CD14-positive monocyte (primary cell): ENCODE measurements at places on chromosomes 13 and 19.

- no peak overlapping the region for H3K4me3 ChIP-seq
- peaks cover 15% of the 10 kb centered on the region for H3K36me3 ChIP-seq
- H3K27me3 ChIP-seq: no peaks in the 10 kb centered on the region
Measured at GRCh38 chr19:38662537-38663155, 15.2 kb downstream of the ACTN4 start.

DNA sequence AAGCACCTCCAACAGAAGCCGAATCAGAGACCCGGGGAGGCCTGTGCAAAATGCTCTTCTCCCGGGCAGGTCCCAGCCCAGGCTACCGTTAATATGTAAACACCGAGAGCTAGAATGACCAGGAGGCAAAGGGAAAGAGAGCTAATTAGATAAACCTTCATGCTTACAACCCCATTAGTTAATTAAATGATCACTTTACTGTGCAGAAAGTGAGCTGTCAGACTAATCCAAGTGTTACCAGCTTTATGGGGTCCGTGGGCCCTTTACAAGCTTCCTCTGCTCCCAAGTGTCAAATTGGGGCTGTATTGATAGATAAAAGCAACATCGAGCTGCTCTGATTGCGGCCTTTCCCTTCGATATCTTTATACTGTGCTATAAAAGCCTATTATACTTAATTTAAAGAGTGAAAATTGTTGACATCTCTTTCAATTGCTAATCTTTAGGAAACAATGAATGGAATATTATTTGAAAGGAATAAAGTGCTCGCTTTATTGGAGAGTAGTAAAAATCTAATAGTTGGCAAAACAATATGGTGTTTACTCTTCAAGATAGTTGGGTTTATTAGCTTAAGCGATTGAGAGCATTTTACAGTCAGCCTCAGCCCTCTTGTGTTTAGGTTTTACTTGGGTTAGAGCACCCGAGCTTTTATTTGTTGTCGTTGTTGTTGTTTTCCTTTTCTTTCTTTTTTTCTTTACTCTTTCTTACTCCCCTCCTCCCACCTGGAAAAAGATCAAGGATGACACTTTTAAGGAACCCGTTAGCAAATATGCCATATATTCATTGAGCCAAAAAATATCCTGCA, 189.3 kb upstream of the GPR12 start:
- no peak overlapping the region for H3K4me3 ChIP-seq
- H3K27me3 ChIP-seq: no peaks in the 10 kb centered on the region
- no peak overlapping the region for H3K27ac ChIP-seq
- H3K36me3 ChIP-seq: no peaks in the 10 kb centered on the region
- no peaks in the 10 kb centered on the region for H3K4me1 ChIP-seq

- H3K27me3 ChIP-seq: no peaks in the 10 kb centered on the region
- DNase-seq: no peak
- H3K36me3 ChIP-seq: no peaks in the 10 kb centered on the region
- H3K4me3 ChIP-seq: no peak overlapping the region
Measured at GRCh38 chr13:59700281-59700680, 463.4 kb downstream of the DIAPH3 start.

DNA sequence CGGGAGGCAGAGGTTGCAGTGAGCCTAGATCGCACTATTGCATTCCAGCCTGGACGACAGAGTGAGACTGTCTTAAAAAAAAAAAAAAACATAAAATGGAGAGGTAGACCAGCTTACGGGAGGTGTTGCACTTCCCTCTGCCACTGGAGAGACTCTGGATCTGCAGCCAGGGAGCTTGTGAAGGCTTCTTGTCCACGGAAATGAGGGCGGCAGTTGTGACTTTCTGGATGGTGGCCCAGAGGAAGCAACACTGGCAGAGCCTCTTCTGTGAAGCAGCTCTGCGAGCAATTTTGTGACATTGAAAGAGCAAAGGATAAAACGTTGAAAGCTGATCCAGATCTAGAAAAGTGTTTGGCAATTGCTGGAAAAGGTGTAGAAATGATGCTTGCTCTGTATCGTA, 10.4 kb downstream of the SPINT2 start:
- no peaks in the 10 kb centered on the region for H3K27me3 ChIP-seq
- no peak overlapping the region for H3K27ac ChIP-seq
- no peak overlapping the region for H3K4me3 ChIP-seq
- no peaks in the 10 kb centered on the region for H3K36me3 ChIP-seq
- no peaks in the 10 kb centered on the region for H3K4me1 ChIP-seq

DNA sequence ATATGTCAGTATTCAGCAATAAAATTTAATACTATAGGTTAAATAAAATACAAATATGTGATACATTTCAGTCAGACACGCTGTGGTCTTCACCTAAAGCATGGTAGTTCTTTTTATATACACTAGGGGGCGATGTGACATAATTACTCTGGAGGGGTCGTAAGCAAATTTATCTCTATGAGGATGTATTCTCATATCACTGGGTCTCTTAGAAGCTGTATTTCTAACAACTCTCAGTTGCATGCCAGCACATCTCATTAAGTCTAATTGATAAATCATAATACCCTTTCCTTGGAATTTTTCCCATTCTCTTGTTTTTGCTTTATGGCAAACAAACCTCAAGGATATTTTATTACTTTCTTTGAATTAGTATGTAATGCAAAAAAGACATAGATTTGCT, 3.9 kb upstream of the PCDH17 start:
- H3K36me3 ChIP-seq: no peaks in the 10 kb centered on the region
- H3K27ac ChIP-seq: no peak overlapping the region
- H3K27me3 ChIP-seq: peaks cover 55% of the 10 kb centered on the region
- H3K4me3 ChIP-seq: no peak overlapping the region

- H3K4me3 ChIP-seq: no peak overlapping the region
- H3K36me3 ChIP-seq: no peaks in the 10 kb centered on the region
- peaks cover 18% of the 10 kb centered on the region for H3K4me1 ChIP-seq
- H3K27me3 ChIP-seq: no peaks in the 10 kb centered on the region
- no peak overlapping the region for H3K27ac ChIP-seq
Measured at GRCh38 chr13:75702476-75702875, 66.3 kb downstream of the LMO7 start.

DNA sequence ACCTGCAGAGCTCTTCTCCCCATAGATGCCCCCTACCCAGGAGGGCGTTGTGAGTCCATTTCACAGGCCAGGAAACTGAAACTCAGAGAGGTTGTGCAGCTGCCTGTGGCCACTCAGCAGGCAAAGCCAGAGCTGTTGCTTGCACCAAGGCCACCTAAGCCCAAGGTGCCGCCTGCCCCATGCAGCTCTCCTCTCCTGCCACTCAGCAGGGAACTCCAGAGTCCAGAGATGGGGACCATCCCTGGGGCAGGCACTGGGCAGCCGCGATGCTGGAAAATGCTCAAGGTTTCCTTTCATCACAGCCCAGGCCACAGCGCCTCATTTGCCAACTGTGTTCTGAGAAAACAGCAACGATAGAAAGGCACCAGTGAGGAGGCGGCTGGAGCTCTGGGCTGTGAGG, 41.0 kb upstream of the PEPD start:
- no peaks in the 10 kb centered on the region for H3K36me3 ChIP-seq
- H3K4me3 ChIP-seq: no peak overlapping the region
- H3K4me1 ChIP-seq: no peaks in the 10 kb centered on the region
- H3K27me3 ChIP-seq: peaks cover 2% of the 10 kb centered on the region

- DNase-seq: no peak
- H3K27me3 ChIP-seq: peaks cover 22% of the 10 kb centered on the region
- H3K36me3 ChIP-seq: no peaks in the 10 kb centered on the region
- no peak within 1 kb of the TSS for H3K4me3 ChIP-seq
- no peak within 1 kb of the TSS for H3K27ac ChIP-seq
Measured at GRCh38 chr19:15934332-15935078, at the start of gene CYP4F11. Gene CYP4F11 (minus strand): TSS chr19:15934529. CDS start chr19:15934408, 121 bp downstream.
